ENCODE measurements at places on chromosomes 12 and 14. TPM values are rescaled to one million over a fixed set of nuclear protein-coding genes. Genes with fewer than 3 reads are reported as not detected.

MYRFL gene
- total RNA-seq: not detected

CALCOCO1 gene
- total RNA-seq: 252 TPM

DNA sequence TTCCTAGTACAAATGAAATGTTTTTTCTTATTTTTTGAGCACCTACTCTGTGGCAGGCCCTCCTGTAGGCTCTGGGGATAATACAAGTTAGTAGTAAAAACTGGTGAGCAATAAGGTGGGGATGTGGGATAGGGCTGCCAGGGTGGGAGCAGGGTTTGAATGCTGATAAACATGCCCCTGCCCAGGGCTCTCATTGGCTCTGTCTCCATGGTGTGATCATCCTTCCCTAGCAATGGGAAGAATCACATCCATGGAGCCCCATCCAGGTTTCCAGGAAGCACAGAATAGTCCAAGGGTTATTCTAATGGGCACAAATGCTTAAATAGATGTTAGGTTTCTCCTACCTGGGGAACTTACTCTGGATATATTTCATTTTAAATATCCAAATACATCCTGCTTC, 45.5 kb downstream of the GIT2 start:
- no peak for DNase-seq

- DNase-seq: no peak
Measured at GRCh38 chr14:75427126-75427481, 718 bp upstream of the JDP2 start.

MMP17 gene
- total RNA-seq: 5.8 TPM

DLK1 gene
- 0.33 TPM for total RNA-seq

POTEG gene
- total RNA-seq: not detected

GRCh38 chr12:4272424-4273272, 914 bp upstream of the CCND2 start:
- DNase-seq: no peak

GRCh38 chr12:120599672-120600552, 18.7 kb upstream of the POP5 start:
- no peak for DNase-seq

- no peak for DNase-seq
Measured at GRCh38 chr12:40016980-40017379, 88.9 kb downstream of the SLC2A13 start.

KERA gene
- not detected for total RNA-seq

DNA sequence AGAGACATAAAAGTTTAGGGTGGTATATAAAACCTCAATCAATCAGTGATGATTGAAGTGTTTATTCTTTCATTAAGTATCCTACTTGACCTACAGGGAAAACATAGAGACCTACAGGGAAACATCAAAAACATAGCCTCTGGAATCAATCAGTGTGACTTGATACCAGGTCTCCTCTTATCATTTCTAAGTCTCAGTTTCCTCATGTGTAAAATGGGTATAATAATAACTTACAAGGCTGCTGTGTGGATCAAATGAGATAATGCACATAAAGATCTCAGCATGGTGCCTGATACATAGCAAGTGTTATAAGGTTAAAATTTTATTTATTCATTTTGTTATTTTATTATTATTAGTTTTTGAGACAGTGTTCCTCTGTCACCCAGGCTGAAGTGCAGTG, 22.2 kb upstream of the GNPTAB start:
- DNase-seq: no peak

DNA sequence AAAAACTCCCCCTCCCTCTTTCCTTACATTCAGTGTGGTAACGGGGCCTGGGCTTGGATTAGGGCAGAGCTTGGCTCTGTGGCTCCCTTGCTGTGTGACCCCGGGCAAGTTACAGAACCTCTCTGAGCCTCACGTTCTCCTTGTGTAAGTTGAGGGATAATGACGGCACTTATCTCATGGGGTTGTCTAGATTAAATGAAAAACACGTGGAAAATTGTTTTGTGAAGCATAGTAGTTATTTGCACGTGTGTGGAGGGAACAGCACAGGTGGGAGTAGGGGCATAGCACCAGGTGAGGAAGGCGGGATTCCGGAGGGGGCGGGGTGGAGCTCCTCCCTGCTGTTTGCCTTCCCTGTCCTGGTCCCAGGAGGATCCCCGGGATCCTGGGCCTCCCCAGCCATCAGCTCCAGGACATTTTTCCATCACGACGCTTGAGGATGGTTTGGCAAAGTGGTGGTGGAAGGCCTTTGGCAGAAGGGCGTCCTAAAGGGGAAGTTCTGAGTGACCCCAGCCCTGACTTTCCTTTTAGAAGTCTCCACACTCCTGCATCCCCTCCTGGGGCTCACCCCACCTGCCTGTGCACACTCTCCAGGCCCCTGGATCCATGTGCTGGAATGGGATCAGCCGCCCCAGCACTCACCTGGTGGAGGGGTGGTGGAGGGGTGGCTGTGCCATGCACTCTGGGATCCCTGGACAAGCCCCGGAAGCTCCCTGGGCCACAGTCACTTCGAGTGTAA, 22.7 kb downstream of the LRTM2 start:
- DNase-seq: no peak

DNA sequence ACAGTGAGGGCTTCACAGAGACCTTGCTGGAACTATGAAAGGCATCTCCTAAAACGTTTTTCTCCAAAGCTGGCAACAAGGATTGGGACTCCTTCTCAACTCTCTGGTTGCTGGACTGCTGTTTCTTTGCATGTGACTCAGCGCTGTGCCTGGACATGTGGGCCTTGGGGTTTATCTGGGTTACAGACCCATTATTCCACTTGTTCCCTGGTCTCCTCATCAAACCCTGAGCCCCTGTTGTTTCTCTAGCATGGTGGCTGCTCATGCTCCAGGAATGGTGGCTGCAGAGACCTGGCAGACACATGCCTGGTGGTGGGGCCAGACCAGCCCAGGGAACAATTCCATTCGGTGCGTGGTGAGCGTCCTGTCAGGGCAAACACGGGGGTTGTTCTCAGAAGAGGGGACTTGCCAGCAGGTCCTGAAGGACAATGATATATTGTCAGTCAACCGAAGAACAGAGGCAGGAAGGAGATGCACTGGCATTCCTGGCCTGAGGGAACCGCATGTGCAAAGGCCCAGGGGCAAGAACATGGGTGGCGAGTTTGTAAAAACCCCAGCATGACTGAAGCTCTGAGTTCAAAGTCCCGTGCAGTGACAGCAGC, 320.1 kb upstream of the RTL1 start:
- peak; percentile 75 for DNase-seq

RAP1B gene
- total RNA-seq: 181 TPM

- DNase-seq: no peak
Measured at GRCh38 chr12:52267266-52267665, 7.2 kb upstream of the KRT86 start.

COQ6 gene
- 21.5 TPM for total RNA-seq

OTX2 gene
- not detected for total RNA-seq

EIF5 gene
- total RNA-seq: 237 TPM

FBRSL1 gene
- total RNA-seq: 14.4 TPM

DNA sequence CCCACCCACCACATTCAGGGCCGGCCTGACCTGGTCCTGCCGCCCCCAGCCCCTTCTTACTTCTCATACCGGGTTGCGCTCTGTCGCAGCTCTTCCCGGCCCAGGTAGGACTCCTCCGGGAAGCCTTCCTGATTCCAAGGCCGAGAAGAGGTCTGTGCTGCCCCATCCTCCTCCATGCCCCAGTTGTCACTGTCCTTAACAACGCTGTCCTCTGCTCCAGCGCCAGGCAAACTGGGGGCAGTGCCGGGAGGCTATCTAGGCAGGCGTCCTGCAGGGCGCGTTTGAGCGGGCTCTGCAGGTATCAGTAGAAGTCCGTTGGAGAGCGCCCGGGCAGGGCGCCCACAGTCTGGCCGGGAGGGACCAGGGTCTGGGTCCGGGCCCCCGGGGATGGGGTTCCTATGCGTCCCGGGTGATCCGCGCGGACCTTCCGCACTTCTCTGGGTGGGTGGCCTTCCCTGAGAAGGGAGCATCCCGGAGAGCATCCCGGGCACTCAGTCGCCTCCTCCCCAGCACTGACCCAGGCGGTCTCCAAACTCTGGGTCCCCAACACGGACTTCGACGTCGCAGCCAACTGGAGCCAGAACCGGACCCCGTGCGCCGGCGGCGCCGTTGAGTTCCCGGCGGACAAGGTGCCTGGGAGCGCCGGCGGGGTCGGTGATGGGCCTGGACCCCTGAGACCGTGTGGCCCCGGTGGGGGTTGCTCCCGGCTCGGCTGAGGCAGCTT, 900 bp downstream of the AMN start:
- no peak for DNase-seq

DNA sequence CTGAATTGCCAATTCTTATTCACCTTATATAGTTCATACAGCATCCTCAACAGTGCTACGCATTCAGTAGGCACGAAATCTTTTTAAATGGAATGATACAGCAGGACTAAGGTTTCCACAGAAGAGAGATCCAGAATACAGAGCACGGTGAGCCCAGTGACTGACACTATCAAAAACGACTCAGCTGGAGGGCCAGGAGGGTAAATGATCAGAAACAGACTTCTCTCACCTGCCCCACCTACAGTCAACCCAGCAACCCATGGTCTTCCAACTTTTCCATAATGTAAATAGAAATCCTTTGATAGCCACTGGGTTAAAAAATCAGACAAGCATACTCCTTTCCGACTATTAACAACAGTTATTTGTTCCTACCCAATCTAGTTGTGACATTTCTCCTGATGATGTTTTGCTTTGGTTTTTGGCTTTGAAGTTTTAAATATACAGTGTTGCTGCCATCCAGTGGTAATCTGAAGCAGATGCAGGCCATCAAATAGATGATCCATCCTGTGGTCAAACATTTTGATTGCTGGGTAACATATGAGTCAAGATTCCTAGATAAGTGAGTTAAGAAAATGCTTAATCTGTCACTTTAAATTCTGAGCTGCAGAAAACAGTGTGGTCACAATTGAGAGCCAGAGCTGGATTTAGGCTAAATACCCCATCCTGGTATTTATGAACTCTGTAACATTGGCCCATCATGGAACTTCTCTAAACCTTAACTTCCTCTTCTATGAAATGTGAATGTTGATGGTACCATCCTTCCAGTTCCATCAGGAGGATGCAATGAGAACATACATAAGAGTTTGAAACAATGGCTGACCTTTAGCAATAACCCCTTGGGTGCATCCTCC, 42.0 kb downstream of the GPHB5 start:
- no peak for DNase-seq

CLECL1 gene
- not detected for total RNA-seq

DNA sequence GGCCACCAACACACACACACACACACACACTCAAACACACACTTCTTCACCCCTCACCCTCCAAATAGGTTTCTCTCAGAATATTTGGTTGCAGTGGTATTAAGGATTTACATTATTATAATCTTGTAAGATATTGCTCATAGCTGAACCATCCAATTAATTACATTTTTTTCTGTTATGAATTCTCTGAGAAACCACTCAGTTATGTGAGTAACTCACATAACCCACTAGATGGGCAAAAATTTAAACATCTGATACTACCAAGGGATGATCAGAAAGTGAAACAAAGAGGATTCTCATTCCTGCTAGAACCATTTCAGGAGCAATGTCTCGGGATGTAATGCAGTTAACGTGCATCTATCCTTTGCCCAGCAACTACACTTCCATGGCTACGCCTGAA, 31.6 kb downstream of the TMTC1 start:
- DNase-seq: no peak

APOLD1 gene
- 43.7 TPM for total RNA-seq

KRT79 gene
- total RNA-seq: not detected

DNA sequence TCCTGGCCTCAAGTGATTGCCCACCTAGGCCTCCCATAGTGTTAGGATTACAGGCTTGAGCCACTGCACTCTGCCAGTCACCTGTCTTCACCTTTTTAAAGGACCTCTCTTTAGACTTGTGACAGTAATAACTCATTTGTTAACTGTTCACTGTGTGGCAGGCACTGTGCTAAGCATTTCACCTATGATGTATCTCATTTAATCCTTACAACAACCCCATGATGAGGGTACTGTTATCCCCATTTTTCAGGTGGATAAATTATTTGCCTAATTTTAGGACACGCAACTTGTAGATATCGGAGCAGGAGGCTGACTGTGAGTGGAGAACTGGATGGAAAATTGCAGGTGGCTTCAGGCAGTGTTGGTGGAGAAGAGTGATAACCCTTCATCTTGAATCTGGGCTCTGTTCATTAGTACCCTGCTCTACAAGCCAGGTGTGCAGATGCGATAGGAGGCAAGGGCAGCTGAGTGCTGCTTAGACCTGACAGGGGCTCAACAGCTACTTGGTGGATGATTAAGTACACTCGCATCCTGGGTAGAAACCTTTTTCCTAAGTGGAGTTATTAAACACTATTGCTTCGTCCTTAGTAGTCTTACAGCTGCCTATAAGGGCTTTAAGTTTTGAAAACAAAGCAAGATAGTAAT, 2.7 kb downstream of the TCTN1 start:
- DNase-seq: no peak

DNA sequence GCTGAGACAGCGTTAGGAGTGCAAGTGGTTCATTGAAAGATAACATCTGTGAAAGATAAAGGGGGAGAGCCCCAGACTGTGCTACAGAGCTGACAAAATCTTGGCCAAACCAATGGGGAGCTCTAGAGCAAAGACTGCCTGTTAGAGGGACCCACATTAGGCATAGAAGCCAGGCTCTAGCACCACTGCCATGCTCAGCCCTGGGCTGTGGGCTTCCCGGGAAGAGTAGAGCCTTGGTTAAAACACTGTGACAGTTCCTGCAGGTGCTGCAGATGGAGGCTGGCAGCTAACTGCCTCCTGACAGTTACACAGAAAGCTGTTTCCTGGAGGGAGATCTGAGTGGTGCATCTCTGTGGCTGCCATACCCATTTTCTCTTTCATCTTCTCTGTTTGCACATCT, 23.0 kb downstream of the TSHR start:
- DNase-seq: no peak
